ENCODE measurements at places on chromosomes 2 and 18.

GRCh38 chr2:161118722-161119121 lies 41.5 kb upstream of the TANK start:
- DNase-seq: no peak

DNA sequence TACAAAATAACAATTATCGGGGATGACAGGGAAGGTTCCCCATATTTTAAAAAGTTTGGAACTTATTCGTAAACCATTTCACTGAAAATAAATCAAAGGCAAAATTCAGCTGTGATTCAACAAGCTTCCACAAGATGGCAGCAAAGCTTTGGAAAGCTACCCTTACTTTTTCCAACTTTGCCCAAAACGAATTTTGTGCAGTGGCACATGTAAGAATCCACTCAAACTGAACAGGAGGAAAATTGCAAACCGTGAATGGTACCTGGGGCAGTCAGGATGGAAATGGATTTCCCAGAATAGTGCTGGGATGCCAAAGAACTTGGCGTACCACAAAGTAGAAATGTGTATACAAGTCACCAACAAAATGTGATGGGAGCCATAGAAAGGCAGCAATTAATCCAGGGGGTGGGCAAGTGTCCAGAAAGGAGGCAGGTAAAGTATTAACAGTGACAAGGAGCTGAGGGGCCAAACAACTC lies 10.7 kb downstream of the RPL31 start:
- peak; percentile 24 for DNase-seq

GRCh38 chr2:105376010-105376409 lies 22.8 kb downstream of the FHL2 start:
- no peak for DNase-seq

DNA sequence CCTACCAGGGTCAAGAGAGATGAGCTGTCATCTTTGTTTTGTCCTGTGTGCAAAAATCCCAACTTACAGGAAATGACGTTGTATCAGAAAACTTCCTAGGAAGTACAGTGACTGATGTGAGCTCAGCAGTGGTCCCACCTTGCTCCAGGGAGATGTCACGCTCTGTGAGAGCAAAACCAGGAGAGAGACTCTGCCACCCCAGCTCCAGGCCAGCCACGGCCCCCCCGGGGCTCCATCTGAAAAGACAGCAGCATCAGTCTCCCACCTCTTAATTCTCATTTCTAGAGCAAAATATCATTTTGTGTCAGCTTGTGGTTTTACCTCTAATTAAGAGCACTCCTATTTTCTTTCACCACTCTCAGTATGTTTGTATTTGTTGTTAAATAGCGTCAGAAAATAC lies 57.5 kb downstream of the MYL12B start:
- no peak for DNase-seq

DNA sequence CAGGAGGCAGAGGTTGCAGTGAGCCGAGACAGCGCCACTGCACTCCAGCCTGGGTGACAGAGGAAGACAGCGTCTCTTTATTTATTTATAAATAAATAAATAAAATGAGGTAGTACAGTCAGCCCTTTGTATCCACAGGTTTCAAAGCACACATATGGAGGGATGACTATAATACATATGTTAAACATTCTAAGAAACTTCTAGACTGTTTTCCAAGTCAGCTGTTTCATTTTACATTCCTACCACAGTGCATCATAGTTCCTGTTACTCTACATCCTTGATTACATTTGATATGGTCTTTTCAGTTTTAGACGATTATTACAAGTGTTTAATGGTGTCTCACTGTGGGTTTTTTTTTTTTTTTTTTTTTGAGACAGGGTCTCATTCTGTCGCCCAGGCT lies 157.6 kb downstream of the ATAD2B start:
- DNase-seq: no peak

GRCh38 chr2:70868970-70869369 lies 33.4 kb upstream of the CD207 start:
- DNase-seq: no peak

- DNase-seq: no peak
These were observed 1201.0 kb downstream of the LRP1B start for GRCh38 chr2:140929849-140930248.

DNA sequence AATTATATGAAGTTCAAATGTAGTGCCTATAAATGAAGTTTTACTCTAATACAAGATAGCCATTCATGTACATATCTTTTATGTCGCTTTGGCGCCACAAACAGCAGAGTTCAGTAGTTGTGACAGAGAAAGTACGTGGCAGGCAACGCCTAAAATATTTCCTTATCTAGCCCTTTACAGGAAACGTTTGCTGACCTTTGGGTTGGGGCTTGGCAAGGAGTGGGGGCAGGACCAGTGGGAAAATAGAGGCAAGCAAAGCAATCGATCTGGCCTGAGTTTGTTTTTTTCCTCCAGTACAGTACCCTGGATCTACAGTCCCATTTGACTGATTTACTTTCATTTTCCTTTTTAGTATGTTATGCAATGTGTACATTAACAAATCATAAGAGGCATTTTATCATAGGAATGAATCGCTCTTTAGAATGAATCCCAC lies 13.1 kb downstream of the CCDC68 start:
- no peak for DNase-seq

DNA sequence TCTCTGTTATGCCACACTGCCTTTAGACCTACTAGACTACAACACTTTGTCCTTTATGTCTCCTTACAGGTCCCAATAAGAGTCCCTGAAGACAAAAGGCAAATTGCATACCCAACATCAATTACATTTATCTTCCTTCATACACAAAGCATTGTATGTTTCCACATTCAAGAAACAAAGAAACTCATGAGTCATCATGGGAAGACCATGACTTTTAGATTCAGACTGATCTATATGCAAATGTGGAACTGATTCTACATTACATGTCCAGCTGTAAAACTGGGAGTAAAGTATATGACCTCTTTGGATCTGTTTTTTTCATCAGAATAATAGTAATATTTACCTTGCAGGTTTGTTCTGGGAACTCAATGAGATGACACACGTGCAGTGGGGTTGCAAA lies 25.2 kb upstream of the HNMT start:
- DNase-seq: no peak

DNA sequence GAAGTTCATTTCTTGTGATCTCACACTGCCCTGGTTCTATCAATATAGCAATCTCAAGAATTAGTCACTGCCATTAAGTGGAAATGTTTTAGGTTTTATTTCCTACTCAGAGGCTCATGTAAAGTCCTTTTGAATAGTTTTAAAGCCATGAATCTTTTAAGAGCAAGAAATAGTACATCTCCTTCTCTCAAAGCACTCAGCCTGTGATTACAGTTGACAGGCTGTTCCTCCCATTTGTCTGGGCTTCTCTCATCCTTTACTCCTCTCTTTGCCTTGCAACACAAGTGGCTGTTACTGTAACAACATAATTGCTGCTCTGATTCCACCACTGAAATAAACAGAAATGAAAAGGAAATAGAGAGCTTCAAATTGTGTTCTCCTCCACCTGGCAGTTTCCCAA lies 18.4 kb downstream of the GRP start:
- DNase-seq: no peak

DNA sequence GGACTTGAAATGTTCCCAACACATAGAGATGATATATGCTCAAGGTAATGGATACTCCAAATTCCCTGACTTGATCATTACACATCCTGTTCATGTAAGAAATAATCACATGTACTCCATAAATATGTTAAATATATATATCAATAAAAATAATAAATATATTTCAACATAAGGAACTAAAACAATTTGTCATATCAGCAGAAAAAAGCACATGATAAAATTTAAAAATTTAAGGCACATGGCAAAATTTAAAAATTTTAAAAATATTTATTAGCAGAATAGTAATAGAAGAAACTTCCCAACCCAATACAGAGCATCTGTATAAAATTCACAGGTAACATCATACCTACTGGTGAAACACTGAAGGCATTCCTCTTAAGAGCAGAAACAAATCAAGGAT lies 109.6 kb upstream of the KYNU start:
- no peak for DNase-seq

DNA sequence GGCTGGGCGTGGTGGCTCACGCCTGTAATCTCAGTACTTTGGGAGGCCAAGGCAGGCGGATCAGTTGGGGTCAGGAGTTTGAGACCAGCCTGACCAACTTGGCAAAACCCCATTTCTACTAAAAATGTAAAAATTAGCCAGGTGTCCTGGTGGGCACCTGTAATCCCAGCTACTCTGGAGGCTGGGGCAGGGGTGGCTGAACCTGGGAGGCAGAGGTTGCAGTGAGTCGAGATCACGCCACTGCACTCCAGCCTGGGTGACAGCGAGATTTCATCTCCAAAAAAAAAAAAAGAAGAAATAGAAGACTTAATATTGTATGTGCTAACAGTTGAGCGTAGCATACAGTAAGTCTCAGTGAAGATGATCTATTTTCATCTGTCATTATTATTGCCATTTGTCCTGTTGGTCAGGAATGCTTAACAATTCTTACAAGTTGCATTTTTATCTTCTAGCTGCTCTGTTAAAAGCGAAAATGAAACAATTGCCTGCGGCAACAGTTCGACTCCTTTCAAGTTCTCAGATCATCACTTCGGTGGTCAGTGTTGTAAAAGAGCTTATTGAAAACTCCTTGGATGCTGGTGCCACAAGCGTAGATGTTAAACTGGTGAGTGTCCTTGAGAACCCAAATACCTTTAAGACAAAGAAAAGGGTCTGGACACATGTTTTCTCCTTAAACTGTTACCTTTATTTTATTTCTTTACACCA lies 7.2 kb downstream of the PMS1 start:
- no peak for DNase-seq

DNA sequence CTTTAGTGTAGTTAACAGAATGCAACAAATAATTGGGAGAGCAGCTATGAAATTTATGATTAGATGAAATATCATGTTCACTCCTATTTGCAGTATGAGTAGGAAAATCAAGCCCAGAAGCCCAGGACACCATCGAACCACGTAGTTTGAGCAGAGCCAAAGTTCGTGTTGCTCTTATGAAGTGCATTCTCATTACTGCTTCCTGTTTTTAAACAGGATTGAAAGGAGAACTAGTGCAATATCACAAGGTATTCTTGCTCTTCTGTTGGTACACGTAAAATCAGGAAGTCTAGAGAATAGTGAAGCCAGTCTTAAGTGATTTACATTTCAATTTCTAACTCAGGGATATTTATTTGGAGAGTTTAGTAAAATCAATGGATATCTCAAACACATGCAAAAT lies 21.1 kb downstream of the ARHGAP15 start:
- no peak for DNase-seq

GRCh38 chr2:216445501-216445900 lies 33.2 kb downstream of the SMARCAL1 start:
- DNase-seq: no peak

DNA sequence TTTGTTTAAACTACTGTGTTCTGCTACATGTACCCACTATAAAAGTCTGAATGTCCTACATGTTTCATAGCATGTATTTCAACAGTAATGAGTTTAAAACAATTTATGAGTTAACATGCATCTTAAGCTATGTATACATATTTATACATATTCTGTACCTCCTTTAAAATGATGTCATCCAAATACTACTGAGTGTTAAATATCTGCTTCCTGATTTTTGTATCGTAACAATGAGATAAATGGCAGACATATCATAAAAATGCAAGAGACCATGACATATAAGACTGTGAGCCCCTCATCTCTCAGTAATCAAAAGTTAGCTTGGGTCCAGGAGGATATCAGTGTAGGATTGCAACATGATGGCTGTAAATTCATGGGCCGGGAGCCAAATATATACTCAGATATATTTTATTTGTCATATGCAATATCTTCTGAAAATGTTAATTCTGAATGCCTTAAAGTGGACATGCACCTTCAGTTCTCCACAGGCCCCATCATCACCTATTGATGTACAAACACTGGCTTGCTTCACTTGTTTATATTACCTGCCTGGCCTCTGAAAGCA lies 3.6 kb downstream of the COL5A2 start:
- no peak for DNase-seq

DNA sequence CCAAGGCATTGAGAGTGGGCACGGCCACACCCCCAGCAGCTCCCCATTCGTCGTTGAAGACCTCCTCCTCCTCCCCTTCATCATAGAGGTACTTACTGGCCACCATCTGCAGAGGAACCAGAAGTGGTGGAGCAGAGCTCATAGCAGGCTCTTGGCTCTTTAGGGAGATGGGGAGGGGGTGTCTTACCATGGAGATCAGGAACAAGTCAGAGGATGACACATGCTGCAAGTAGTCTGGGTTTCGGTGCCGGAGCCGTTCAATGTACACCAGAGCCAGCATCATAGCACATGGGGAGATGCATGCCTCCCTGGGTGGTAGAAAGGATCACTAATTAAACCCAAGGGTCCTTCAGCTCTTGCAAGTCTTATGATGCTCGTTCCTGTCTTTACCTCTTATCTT lies 1.9 kb downstream of the CNPPD1 start:
- no peak for DNase-seq

- DNase-seq: no peak
These were observed 220.6 kb downstream of the SLC4A10 start for GRCh38 chr2:161844822-161845221.

GRCh38 chr2:162123806-162124758 lies 28.0 kb downstream of the GCG start:
- peak; percentile 7 for DNase-seq

- no peak for DNase-seq
These were observed 171.6 kb upstream of the BOD1L2 start for GRCh38 chr18:56975276-56975675.

DNA sequence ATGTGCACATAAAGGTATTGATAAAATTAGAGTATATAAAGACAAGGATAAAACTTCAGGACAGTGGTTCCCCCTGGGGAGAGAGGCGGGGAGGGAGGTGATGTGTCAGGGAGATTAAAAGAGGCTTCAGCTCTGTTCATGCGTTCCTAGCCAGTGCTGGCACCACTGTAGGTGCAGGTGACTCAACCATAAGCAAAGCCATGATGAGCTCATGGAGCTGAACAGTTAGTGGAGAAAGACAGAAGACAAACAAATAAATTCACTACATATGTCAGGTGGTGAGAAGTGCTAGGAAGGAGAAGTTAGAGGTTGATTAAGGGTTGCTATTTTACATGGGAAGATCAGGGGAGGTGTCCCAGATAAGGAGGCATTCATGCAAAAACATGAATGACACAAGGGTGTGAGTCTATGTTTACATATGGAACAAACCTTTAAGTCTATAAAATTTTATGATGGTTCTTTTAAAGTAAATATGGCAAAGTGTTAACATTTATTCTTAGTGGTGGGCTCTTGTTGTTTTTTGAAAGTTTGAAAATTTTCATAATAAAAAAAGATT lies 136.0 kb downstream of the ANKRD44 start:
- DNase-seq: no peak

DNA sequence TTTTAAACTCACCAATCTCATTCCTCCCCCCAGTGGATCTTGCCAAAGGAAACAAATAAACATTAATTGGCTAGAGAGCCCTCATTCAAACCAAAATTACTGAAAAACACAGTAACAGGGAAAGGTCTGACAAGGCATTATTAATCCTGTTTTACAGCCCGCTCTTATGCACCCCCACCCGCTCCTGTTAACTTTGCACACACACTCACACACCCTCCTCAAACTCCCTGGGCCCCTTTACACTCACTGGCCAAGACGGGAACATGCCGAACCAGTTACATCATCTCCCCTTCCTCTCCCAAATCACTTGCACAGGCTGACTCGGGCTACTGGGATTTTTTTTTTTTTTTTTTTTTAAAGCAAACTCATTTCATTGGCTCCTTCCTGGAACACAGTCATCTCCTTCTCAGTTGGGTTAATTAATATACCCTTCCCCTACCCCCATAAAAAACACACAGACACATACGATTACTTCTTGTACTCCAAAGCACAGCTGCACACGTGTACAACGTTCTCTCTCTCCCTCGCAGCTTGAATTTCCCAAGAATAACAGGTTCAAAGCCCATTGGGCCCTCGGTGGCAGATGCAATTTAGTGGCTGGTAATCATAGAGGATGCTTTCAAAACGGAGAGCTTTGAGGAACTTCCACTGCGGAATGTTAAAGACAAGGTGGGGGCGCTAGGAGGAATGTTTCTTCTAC lies 31.8 kb downstream of the KLF7 start:
- DNase-seq: peak; percentile 88

All from NCI-H524 (cell line).